ENCODE measurements at places on chromosomes 2 and 18.

DNA sequence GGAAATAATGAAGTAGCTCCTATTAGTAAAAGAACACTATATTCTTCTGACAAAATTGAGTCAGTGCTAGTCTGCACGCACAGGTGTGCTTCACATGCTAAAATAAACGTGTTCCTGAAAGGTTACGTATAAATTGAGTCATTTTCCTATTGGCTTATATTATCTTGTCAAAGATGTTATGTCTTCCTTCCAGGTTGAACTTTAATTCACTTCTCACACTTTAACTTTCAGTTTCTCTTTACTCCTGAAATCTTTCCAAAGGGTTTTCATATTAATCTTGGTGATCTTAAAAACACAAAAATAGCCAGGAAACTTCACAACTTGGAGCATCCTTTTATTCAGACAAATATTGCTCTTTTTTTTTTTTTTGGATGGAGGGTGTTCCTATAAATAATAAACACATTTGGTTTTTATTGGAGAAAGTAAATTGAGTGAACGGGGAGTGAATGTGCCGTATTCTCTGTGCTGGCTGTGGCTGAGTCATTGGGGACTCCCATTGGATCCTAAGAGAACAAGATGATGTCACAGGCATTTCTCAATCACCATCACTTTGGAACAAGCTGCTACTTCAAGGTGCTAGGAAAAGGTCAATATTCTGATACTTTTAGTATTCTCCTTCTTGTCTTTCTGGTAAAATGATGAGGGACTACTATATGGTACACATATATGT lies 150.2 kb upstream of the SPATS2L start:
- DNase-seq: peak; percentile 56
- peak overlapping the region; percentile 61 for H3K4me3 ChIP-seq
- no peaks in the 10 kb centered on the region for H3K36me3 ChIP-seq
- H3K27ac ChIP-seq: peak overlapping the region; percentile 20

- H3K27me3 ChIP-seq: no peaks in the 10 kb centered on the region
- no peak for DNase-seq
- H3K36me3 ChIP-seq: no peaks in the 10 kb centered on the region
- H3K4me1 ChIP-seq: peaks cover 49% of the 10 kb centered on the region
- H3K4me3 ChIP-seq: no peak overlapping the region
- no peak overlapping the region for H3K27ac ChIP-seq
Observed at GRCh38 chr2:152430876-152431275, 95.9 kb downstream of the FMNL2 start.

GRCh38 chr2:1550658-1551316 lies 137.5 kb downstream of the TPO start:
- DNase-seq: peak; percentile 50
- H3K27ac ChIP-seq: no peak overlapping the region
- H3K4me1 ChIP-seq: peaks cover 5% of the 10 kb centered on the region
- H3K27me3 ChIP-seq: peaks cover 15% of the 10 kb centered on the region

DNA sequence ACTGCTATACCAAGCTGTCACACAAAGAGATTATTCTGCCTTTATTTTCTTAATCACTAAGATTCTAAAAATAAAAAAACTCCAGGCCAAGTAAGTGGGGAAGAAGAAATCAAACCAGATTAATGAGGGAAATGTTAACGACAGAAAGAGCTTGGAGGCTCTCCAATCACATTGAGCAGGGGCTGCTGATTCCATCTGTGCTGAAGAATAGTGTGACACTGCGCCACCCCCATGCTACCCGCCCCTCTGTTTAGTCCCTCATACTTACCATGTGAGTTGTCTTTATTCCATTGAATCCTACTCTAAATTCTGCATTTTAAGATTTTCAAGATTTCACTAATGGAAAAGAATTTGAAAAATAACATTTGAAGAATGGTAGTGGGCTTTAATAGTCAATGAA lies 998.0 kb upstream of the CDH2 start:
- no peaks in the 10 kb centered on the region for H3K27me3 ChIP-seq
- H3K27ac ChIP-seq: no peak overlapping the region
- no peak for DNase-seq
- H3K4me3 ChIP-seq: no peak overlapping the region
- H3K4me1 ChIP-seq: no peaks in the 10 kb centered on the region

DNA sequence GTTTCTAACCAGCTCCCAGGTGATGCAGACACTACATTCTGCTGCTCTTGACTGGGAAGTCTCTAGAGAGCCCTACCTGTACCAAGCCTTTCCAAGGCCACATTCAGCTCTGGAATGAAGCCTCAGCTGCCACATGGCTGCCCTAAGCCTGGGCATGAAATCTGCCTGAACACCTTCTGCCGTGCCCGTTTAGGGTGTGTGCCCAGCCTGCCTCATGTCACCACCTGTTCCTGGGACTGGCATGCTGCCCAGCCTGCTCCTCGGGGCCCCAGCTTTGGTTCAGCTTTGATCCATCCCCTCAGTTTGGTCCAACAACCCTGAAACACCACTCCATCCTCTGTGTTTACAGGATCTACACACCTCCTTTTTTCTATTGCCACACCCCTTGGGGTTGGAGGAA lies 210.9 kb downstream of the L3MBTL4 start:
- no peak overlapping the region for H3K4me3 ChIP-seq
- H3K36me3 ChIP-seq: no peaks in the 10 kb centered on the region
- no peak for DNase-seq
- H3K27me3 ChIP-seq: no peaks in the 10 kb centered on the region
